ENCODE measurements at places on chromosomes 6 and 20. TPM values are rescaled to one million over a fixed set of nuclear protein-coding genes. Genes with fewer than 3 reads are reported as not detected.
A peak's percentile ranks its signal among the peaks of the same experiment; 100 is the strongest.

DNA sequence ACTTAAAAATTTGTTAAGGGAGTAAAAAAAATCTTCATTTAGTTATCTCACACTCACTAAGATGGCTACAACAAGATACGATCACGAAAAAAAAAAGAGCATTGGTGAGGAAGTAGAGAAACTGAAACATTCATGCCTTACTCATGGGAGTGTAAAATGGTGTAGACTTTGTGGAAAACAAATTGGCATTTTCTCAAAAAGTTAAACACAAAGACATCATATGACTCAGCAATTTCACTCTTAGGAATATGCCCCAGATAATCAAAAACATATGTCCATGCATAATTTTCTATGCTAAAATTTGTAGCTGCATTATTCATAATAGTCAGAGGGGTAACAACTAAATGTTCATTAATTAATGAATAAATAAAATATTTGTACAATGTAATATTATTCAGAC, 120.9 kb upstream of the IRAK1BP1 start:
- no peak for DNase-seq

DNA sequence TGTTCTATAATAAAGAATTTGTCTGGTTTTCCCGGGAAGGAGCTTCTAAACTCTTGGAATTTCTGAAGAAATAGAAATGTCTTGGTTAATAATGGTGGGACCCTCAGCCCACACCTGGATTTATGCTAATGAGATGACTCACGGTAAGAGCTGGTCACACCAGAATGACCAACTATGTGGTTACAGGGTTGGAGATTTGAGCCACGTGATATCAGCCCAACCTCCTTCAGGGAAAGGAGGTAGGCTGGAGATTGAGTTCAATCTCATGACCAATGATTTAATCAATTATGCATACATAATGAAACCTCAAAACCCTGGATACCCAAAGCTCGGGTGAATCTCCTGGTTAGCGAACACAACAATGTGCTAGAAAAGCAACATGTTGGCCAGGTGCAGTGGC, 22.1 kb upstream of the CDKN1A start:
- DNase-seq: no peak

DNA sequence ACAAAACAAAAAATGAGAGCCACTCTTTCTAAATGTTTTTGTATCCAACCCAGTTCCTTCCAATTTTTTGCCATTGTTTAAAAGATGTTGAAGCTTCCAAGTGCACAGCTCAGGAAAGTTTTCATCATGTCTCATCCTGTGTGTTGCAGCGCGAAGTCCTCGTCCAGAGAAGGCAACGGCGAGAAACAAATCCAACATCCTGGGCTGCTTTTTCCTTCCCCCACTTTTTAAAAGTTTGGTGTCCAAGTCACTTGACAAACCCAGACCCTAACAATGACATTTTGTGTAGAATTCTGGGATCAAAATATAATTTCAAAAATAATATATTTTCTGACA, 92.3 kb downstream of the ANKRD60 start:
- no peak for DNase-seq

- DNase-seq: no peak
Observed at GRCh38 chr6:1013656-1014430, 298.1 kb upstream of the FOXQ1 start.

GRCh38 chr6:99022039-99022609, 74.4 kb upstream of the FBXL4 start:
- DNase-seq: no peak

- no peak for DNase-seq
Observed at GRCh38 chr20:57080796-57081195, 185.6 kb downstream of the BMP7 start.

DNA sequence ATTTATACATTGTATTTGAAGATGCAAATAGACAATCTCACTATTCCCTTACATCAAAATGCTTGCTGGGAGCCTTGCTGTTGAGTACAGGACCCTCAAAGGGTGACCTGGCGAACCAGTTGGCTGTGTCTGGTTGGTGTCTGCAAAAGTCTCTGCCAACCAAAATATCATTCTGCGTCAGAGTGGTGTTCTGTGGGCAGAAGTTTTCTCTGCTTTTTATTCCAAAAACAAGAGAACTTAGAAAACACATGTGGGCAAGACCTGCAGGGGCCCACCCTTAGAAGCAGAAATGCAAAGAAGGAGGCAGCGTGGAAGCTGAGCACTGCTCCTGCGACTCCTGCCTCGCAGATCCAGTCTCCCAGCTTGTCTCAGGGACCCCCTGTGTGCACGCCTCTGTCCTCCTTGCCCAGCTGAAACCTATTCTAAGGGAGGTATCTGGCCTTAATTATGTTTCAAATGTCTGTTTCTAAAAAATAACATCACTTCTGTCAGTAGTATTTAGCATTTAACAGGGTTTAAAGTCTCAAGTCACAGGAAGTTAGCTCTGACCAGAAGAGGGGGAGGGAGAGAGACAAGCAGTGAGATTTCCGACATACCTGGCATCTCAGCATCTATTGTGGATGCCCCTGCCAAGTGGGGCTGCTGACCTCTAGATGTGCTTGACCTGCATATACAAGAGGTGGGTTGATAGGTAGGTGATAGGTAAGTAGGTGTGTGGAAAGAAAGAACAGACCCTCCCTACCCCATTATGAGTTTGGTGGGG, 101.3 kb downstream of the SASH1 start:
- no peak for DNase-seq

- DNase-seq: no peak
Observed at GRCh38 chr6:139568956-139569538, 194.6 kb upstream of the CITED2 start.

GRCh38 chr6:3418496-3419060, 38.3 kb downstream of the SLC22A23 start:
- peak; percentile 79 for DNase-seq

DNA sequence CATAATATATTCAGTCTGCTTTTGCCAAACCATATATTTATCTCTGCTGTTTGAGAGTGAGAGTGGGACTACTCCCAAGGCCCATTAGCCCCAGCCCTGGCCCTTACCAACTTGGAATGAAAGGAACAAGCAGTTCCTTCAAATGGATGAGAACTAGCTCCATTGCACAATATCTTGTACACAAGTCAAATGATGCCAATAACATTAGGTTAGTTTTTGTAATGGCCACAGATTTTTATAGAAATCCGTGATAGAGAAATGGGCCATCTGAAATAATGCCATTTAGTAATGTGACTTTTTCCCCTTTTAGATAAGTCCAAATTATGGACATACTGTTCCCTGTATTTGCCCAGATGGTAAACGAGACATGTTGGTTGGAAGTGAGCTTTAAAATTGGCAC, 117.0 kb downstream of the MAP3K7 start:
- DNase-seq: no peak

The TSPO2 gene
- total RNA-seq: 0.49 TPM

The BMP5 gene
- 0.49 TPM for total RNA-seq

The GPSM3 gene
- 0.67 TPM for total RNA-seq

The KCNS1 gene
- not detected for total RNA-seq

The PDYN gene
- total RNA-seq: not detected

The FAM162B gene
- not detected for total RNA-seq

The LHFPL5 gene
- not detected for total RNA-seq

The NOX3 gene
- not detected for total RNA-seq

The PLN gene
- not detected for total RNA-seq

Data from Caco-2 (cell line).